Stimulated activated CD4-positive, alpha-beta T cell treated with anti-CD3 and anti-CD28 coated beads, Interleukin-15, amount 100 ng/mL, for 24 hours (primary cell): ENCODE measurements at places on chromosomes 16 and 17.
A peak's percentile ranks its signal among the peaks of the same experiment; 100 is the strongest.

GRCh38 chr16:4064950-4065352, 51.3 kb downstream of the ADCY9 start:
- DNase-seq = peak; percentile 40

- DNase-seq = no peak
Observed at GRCh38 chr17:20206591-20206990, 197.4 kb downstream of the SPECC1 start.

- DNase-seq = no peak
Observed at GRCh38 chr16:57194512-57194911, 8.4 kb downstream of the RSPRY1 start.

GRCh38 chr17:56930739-56931337, 17.0 kb upstream of the TRIM25 start:
- DNase-seq = no peak

- no peak for DNase-seq
Observed at GRCh38 chr17:62014526-62014925, 50.6 kb downstream of the MED13 start.

DNA sequence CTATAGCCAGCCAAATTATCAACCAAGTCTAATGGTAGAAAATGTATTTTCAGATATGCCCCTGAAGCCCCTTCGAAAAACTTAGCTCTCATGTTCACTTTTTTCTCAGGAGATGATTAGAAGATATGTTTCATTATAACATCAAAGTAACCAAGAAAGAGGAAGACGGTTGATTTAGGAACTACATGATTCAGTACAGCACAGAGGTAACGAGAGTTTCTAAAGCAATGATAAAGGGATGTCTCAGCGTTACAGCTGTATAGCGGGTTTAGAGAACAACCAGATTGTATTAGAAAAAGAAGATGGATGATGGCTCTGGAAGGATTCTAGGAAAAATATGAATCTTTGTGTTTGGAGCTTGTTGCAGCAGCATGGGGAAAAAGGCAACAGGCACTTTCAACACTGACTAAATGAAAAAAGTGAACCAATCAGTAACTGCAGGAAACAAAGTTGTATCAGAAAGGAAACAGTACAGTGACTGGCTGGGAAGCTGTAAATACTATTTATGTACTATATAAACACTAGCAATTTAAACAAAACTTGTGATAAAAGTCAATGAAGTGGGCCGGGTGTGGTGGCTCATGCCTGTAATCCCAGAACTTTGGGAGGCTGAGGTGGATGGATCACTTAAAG, 21.5 kb downstream of the MBTD1 start:
- DNase-seq = no peak

- DNase-seq = no peak
Observed at GRCh38 chr17:77324227-77324626, 183.5 kb downstream of the SEC14L1 start.

GRCh38 chr17:72373910-72374741, 253.3 kb downstream of the SOX9 start:
- no peak for DNase-seq

DNA sequence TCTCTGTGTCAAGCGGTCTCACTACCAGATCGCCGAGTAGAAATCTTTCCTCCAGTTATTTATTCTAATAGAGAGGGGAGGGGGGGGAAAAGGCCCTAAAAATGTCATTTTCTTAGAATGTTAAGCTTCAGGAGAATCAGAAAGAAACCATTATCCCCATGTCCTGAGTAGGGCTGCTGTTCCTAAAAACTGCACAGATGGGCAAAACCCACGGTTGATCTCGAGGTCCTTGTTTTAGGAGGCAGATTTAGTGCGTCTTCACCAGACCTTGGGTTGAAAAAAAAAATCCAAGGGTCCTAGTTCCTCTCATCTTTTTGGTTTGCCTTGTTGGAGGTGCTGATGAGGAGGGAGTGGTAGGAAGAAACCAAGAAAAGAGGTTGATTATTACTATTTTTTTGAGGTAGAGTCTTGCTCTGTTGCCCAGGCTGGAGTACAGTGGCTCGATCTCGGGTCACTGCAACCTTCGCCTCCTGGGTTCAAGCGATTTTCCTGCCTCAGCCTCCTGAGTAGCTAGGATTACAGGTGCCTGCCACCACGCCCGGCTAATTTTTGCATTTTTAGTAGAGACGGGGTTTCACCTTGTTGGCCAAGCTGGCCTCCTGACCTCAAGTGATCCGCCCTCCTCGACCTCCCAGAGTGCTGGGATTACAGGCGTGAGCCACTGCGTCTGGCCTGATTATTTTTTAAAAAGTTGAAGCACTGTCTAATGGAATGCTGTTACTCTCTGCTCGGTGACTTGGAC, 1.4 kb downstream of the CBFB start:
- no peak for DNase-seq
